ENCODE measurements at places on chromosomes 3 and 15.

- no peak for DNase-seq
Observed at GRCh38 chr3:178538056-178538455, 1.8 kb downstream of the KCNMB2 start.

- no peak for DNase-seq
Observed at GRCh38 chr3:113136071-113136470, 75.3 kb upstream of the BOC start.

DNA sequence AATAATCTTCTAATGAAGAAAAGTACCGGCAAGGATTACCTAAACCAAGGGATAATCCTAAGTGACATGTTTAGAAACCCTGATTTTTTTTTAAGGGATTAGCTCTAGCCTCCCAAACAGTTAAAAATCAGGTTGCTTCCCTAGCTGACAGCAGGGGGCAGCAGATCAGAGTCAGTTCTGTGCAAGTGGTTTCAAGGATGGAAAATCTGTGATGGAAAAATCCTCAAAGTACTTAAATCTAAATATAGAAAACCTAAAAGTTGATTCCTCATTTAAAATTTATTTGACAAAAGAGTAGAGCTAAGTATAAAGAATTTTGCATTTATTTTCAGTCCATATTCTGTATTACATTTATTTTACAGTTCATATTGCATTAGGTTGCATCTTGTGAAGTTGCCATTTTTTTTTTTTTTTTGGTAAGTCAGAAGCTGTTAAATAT is 107.6 kb downstream of the PEX5L start:
- DNase-seq, result no peak

DNA sequence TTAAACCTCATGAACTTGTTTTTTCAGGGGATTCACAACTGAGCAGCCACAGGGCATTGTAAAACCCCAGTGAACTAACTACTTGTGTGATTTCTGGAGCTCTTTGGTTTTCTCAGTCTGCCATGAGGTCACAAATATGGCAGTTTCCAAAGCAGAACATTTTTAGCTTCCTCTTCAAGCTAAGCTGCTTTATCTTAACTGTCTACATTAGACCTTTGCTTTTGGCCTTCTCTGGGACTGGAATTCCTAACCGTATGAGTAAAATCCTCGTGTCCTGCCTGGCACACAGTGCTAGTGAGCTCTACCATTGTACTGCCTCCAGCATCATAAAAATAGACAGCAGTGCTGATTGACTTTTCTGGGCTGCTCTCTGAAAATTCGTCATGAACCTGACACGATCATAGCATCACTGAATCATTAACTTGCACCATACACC is 22.1 kb downstream of the CDIN1 start:
- DNase-seq, result no peak

GRCh38 chr3:23806534-23807423 is 1.0 kb downstream of the UBE2E1 start:
- no peak for DNase-seq

- no peak for DNase-seq
Observed at GRCh38 chr3:87805670-87806069, 253.1 kb downstream of the CGGBP1 start.

GRCh38 chr3:37498126-37499039 is 324.0 kb upstream of the LRRFIP2 start:
- no peak for DNase-seq
